ENCODE measurements at places on chromosomes 6 and 20. TPM values are rescaled to one million over a fixed set of nuclear protein-coding genes. Genes with fewer than 3 reads are reported as not detected.

DNA sequence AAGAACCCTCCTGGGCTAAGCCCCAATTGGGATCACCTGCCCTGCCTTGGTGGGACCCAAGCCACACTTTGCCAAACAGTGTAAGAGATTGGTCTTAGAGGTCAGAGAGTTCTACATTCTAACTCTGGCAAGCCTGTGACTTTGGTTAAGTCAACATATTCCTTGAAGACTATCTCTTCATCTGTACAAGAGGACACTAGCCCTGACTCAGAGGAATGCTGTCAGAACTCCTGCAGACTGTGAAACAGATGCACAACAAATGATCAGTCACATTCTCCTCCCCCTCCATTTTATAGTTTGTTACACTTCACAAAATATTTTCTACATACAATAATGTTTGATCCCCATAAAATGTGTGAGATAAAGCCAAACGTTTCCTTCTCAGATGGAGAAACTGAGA is 91.7 kb upstream of the EPB41L1 start:
- no peak for DNase-seq

GRCh38 chr6:137903933-137904821 is 37.1 kb downstream of the TNFAIP3 start:
- no peak for DNase-seq

DNA sequence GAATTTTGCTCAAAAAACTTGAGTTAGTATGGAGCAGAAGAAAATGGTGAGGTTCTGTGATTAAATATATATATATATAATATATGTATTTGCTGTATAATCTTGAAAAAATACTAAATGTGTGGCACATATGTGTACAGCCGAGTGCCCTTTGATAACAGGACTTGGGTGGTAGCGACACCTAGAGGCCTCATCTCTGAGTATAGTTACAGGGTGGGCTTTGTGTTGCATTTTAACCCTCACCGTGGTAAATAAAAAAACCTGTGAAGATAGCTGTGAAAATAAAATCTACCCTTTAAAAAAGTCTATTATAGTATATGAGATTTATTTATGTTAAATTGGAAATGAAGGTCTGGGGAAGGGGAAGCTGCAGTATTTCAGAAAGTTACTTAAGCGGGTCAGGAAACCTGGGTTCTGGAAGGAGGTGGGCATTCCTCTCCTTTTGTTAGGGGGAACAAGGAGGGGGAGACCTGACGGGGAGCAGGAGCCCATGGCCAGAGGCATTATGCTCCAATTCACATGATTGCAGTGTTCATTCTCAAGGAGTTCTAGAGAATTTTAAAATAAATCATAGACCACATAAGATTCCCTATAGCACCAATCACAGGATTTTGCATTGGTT is 82.7 kb downstream of the SH3BGRL2 start:
- DNase-seq = peak; percentile 78

GRCh38 chr20:50528804-50529351 is 18.7 kb downstream of the PTPN1 start:
- no peak for DNase-seq

- peak; percentile 54 for DNase-seq
Observed at GRCh38 chr6:167839755-167840154, 13.0 kb downstream of the AFDN start.

DNA sequence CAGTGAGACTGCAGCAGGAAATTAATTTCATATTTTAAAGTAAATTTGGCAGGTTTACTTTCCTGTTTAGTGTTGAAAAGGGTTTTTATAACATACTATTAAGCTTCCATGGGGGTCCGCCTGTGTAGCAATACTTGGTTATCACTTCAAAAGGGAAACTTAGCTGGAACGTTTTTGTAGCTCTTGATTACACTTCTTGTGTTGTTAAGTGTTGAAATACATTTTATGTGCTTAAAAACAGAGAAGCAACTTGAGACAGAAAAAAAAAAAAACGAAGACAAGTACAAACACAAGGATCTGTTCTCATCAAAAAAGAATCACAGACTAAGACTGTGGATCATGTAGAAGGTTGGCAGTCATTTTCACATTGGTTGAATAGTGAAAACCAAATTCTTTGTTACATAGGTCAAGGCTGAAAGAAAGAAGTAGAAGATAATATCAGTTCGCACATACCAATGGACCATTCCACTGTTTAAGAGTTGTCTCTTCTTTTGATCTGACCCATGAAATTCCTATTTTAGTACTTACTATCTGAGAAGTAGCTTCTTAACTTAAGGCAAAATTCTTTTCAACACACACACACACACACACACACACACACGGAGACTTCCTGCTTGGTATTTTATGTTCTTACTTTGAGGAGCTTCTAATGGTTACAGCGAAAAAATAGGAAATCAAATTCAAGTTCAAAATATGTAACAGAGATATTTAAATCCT is 113.9 kb upstream of the SLC35B3 start:
- no peak for DNase-seq

- no peak for DNase-seq
Observed at GRCh38 chr6:7139835-7140470, 32.2 kb downstream of the RREB1 start.

DNA sequence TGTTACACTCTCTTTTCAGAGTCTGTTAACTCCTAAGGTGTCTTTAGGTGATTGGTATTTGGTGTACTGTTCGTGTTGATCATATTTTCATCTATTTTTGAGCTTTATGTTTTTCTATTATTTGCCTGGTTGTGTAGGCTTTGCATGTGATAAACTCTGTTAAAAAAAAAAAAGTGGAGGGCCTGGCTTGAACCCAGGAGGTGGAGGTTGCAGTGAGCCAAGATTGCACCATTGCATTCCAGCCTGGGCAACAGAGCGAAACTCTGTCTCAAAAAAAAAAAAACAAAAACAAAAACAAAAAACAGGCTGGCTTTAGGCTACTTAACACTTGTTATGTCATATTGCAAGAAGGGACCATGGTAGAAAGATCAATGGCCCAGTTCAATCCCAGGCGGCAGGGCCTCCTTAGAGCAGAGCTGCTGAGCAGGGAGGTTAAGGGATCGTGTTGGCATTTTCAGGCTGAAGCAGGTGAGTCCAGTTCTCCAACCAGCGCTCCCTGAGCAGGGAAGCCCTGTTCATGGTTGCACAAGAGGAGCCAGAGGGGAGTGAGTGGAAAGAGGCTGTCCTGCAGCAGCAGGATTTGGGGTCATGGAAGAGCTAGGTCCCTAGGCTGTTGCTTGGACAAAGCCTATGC is 8.5 kb downstream of the PYGB start:
- no peak for DNase-seq

DNA sequence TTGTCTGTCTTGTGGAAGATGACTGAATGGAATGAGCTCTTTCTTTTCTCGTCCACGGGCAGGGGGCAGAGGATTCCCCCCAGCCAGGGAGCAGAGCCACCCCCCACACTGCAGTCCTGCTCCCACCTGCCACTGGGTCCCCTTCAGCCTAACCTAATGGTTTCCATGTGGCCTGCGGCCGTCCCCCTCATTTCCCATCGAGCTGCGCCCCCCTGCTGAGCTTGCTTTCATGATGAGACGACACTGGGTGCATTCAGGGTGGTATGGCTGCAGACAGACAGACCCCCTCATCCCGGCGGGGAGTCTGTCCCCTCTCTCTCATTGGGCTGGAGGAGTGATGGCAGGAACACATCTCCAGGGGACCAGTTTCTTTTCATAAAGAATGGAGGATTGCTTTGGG is 140.8 kb downstream of the DTNBP1 start:
- no peak for DNase-seq

- no peak for DNase-seq
Observed at GRCh38 chr6:15880262-15880973, 217.6 kb upstream of the DTNBP1 start.

DNA sequence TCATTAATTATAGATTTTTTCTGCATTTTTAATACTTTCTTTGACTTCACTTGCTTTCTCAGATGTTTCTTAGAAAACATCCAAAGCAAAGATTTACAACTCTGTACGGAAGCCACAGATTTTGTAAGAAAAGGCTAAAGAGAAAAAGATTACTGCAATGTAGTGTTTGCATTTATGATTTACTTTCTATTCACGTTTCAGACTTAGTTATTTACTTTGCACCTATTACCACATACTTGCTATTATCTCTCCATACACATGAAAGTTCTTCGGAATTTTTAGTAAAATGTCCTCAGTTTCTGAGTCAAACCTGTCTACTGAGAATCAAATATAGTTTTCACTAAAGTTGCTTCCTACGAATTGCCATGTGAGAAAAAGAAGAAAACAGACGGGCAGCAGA is 22.2 kb upstream of the PHACTR2 start:
- DNase-seq = no peak

- DNase-seq = no peak
Observed at GRCh38 chr6:83546636-83547035, 34.3 kb downstream of the PRSS35 start.

DNA sequence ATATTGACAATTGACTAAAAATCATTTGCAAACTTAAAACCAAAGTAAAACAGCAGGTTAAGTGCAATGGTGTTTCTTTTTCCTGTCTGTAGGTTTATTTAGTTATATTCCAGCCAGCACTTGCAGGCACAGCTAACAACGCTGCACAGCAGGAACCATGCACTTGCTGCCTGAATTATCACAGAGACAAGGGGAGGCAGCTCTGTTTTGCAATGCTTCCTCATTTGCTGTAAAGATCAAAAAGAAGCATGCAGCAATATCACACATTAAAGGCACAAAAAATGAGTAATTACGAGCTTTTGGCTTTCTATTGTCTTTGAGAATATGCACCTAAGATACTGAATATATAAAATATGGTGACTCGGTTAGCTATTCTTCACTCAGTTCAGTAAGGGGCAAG is 241.9 kb downstream of the EPHA7 start:
- DNase-seq = no peak

DNA sequence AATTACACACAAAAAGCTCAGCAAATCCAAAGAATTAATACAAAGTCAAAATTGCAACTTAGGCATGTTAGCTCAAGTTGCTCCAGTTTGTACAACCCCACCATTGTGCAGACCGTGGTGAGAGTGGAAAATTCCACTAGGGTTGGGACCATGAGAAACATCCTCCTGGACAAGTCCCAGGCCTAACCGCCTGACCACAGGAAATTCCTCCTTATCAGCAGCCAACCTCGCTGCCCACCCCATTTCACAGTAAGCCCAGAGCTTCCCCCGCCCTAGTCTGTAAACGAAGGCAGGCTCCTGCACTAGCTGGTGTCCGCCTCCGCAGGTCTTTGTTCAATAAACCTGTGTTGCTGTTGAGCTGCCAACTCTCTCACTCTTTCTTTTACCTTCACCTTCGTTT is 1023.3 kb downstream of the EYS start:
- peak; percentile 43 for DNase-seq

GRCh38 chr6:8389036-8389818 is 46.1 kb downstream of the SLC35B3 start:
- peak; percentile 55 for DNase-seq

DNA sequence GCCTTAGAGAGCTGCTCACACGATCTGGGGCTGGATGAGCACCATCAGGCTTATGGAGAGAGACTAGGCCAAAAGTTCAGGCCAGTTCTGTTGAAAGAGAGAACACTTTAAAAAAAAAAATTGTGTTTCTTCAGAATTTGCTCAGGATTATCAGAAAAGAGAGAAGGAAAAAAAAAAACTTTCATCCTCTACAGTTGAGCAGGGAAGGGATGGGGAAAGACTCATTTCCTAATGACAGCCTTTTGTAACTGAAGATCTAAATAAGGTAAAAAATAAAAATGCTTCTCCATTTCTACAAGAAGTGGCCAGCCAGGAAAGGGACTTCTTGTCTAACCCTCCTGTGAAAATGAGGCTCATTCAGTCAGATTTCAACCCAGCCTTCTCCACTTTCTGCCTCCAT is 134.8 kb downstream of the LY86 start:
- no peak for DNase-seq

Gene GPR63
- total RNA-seq = 18.2 TPM

Gene GTSF1L
- total RNA-seq = not detected

Gene CTCFL
- 0.34 TPM for total RNA-seq

Gene VSX1
- total RNA-seq = not detected

Gene OTOR
- not detected for total RNA-seq

Gene FOXC1
- 0.45 TPM for total RNA-seq

Gene BPI
- total RNA-seq = not detected

Gene POPDC3
- total RNA-seq = 8.2 TPM

Gene FBXO30
- 21.0 TPM for total RNA-seq

Gene FKBP1A
- 128 TPM for total RNA-seq
